ENCODE measurements at places on chromosomes 16 and 17. TPM values are rescaled to one million over a fixed set of nuclear protein-coding genes. Genes with fewer than 3 reads are reported as not detected.

Gene B3GNT9
- total RNA-seq: 7.9 TPM

Gene KCNG4
- total RNA-seq: not detected

Gene MEOX1
- total RNA-seq: not detected

Gene KRTAP9-2
- not detected for total RNA-seq

Gene TBC1D3C
- not detected for total RNA-seq

Gene HBA1
- 1.6 TPM for total RNA-seq

Gene PLA2G10
- 0.63 TPM for total RNA-seq

Gene DEXI
- 44.6 TPM for total RNA-seq

Gene SCGB1C2
- total RNA-seq: not detected

Gene CETP
- not detected for total RNA-seq

Gene GAS2L2
- total RNA-seq: 0.07 TPM

Gene SLC6A2
- total RNA-seq: 0.14 TPM
